NCI-H460 (cell line): ENCODE measurements at places on chromosomes 4 and X.

DNA sequence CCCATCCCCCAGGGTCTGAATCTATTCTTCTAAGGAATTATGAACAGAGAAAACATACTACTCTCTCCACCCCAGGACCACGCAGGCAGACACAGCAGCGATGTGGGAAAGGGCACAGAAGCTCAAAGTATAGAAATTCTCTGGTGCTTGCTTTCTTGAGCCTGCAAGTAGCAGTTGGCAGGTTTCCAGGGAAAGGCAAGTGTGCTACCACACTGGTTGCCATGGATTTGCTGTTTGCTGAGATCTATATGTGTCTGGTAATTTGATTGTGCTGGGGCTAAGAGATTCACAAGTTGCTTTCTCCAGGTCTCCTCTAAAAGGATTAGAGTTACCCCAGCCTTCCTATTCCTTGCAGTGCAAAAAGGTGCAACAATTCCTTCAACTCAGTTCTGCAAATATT lies 83.1 kb downstream of the GUCY2F start:
- no peak for DNase-seq

- DNase-seq: peak; percentile 46
These were observed 70.5 kb downstream of the SEL1L3 start for GRCh38 chr4:25792200-25792791.

DNA sequence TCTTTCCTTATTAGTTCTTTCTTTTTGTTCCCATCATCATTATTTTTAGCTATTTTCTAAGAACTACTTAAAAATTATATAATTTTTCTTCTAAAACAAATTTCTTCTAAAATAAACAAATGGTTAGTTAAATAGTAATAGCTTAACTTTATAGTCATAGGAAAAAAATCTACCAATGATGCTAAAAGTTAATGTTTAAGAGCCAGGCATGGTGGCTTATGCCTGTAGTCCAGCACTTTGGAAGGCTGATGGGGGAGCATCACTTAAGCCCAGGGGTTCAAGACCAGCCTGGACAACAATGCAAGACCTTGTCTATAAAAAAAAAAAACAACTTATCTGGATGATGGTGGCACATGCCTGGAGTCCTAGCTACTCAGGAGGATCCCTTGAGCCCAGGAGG lies 127.1 kb upstream of the ANXA3 start:
- DNase-seq: no peak

DNA sequence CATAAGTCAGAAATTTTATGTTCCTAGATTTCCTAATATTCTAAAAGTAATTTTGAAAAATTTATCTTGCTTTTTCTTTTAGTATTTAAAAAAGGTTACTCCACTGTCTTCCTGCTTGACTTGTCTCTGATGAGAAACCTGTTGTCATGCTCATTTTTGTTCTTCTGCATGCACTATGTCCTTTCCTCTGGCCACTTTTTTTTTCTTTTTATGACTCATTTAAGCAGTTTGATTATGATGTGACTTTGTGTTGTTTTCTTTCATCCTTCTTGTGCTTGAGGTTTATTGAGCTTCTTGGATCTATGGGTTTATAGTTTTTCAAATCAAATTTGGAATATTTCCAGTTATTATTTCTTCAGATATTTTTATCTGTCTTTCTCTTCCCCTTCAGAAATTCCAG lies 12.0 kb upstream of the UFSP2 start:
- no peak for DNase-seq

DNA sequence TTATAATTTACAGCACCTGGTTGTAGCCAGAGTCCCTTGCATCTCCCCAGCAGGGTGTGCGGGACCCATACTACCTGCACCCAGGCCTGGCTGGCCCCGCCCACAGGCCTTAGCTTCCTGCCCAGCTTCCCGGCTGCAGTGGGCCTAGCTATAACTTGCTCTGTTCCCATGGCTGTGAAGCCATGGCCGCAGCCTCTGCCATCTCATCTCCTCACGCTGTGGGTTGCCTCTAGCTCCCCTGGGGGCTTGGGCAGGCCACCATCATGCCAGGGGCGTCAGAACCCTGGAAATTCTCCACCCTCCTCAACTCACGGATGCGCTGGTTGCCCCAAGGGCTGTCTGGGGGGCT lies 26.1 kb upstream of the SORBS2 start:
- DNase-seq: no peak

DNA sequence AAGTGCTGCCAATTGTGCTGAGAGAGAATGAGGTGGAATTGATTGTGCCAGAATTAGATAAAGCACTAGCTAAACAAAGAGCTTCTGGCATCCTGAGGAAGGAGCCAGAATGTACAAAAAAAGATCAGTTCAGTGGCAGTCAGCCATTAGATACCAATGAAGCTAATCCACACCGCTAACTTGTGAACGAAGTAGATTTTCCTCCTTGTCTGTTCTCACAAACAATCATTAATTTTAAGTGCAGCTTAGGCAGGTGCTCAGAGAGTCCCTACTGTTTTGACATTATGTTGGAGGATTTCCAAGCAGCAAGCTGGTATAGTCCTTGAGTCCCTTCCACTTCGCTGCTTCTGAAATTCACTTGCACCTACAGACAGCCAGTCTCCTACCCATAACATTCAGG lies 617.4 kb downstream of the CENPC start:
- DNase-seq: no peak

- no peak for DNase-seq
These were observed 652.9 kb upstream of the IGFBP7 start for GRCh38 chr4:57763070-57763469.
